ENCODE measurements at places on chromosomes 2 and 18. TPM values are rescaled to one million over a fixed set of nuclear protein-coding genes. Genes with fewer than 3 reads are reported as not detected.

MOCOS gene
- total RNA-seq: 7.5 TPM

MRPL44 gene
- total RNA-seq: 26.5 TPM

CNTNAP5 gene
- total RNA-seq: 31.7 TPM

DNA sequence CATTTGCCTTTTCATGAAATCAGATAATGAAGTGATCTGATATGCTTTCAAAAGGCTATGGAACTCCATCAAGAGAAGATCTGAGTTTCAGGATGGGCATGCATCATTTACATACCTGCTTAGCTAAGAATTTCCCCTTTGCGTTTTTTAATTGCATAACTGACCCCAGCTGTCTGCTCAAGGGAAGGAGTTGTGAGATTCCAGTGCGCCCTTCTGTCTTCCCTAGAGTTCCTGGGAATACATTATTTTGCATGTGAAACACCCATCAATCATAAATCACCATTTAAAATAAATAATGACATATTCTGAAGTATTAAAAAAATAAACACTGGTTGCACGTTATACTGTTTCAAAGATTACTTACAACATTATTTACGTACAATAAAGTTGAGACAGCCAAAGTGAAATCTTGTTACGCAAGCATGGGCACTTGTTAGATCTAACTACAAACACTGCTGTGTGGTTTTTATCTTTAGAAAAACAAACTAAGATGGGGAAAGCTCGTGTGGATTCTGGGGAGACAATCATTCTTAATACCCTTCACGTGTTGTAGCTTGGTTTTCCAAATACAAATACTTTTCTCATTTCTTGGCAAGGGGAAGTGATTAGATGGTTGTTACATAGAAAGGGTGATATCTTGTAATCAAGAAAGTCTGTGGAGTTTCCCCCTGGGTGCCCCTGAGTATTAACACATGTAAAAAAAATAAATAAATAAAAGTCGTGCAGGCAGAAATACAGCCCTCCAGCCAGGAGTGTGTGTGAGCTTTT lies 125.7 kb upstream of the LMAN1 start:
- DNase-seq: no peak

- DNase-seq: no peak
These were observed 41.4 kb downstream of the TMEM182 start for GRCh38 chr2:102803041-102803896.

DNA sequence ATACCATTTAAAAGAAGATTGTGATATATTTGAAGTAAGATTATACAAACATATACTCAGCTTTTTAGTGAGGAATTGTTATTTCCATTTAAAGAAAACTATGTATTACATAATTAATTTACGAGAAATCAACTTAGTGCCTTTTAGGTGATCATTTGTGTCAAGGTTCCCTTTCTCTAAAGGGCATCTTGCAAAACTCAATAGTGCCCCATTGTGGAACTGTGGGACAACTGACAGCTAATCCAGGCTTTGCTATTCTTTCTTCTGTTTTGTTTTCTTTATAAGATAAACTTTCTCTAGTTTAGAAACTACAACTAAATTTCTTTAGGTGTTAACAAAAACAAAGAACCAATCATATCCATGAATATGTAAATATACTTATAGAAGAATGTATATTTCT lies 24.3 kb upstream of the VIT start:
- no peak for DNase-seq

GRCh38 chr2:27381577-27382181 lies 1.1 kb upstream of the ZNF513 start:
- no peak for DNase-seq

- no peak for DNase-seq
These were observed 1355.1 kb upstream of the SLC39A10 start for GRCh38 chr2:194301946-194302345.

DNA sequence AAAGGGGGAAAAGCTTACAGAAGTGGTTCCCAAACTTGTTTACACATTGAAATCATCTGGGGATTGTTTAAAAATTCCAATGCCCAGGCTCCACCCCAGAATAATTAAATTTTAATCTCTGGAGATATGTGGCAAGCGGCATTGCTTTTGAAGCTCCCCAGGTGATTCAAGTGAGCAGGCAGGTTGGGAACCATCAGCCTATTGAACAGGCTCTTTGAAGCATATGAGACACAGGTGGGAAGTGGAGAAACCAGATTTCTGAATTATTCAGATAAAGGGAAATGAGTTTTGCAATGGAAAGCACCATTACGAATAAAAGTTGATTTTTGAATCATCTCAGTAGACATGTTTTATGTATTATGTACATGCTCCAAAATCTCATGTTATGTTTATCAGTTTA lies 57.6 kb upstream of the NOSTRIN start:
- DNase-seq: no peak

GRCh38 chr2:134625311-134625710 lies 93.5 kb downstream of the TMEM163 start:
- DNase-seq: no peak

Measured in mucosa of gallbladder (tissue), 1 donor.